Ecto neural progenitor cell (in vitro differentiated cells): ENCODE measurements at places on chromosomes 2 and 18.

- DNase-seq, result no peak
Measured at GRCh38 chr2:42906557-42907411, 114.4 kb upstream of the HAAO start.

DNA sequence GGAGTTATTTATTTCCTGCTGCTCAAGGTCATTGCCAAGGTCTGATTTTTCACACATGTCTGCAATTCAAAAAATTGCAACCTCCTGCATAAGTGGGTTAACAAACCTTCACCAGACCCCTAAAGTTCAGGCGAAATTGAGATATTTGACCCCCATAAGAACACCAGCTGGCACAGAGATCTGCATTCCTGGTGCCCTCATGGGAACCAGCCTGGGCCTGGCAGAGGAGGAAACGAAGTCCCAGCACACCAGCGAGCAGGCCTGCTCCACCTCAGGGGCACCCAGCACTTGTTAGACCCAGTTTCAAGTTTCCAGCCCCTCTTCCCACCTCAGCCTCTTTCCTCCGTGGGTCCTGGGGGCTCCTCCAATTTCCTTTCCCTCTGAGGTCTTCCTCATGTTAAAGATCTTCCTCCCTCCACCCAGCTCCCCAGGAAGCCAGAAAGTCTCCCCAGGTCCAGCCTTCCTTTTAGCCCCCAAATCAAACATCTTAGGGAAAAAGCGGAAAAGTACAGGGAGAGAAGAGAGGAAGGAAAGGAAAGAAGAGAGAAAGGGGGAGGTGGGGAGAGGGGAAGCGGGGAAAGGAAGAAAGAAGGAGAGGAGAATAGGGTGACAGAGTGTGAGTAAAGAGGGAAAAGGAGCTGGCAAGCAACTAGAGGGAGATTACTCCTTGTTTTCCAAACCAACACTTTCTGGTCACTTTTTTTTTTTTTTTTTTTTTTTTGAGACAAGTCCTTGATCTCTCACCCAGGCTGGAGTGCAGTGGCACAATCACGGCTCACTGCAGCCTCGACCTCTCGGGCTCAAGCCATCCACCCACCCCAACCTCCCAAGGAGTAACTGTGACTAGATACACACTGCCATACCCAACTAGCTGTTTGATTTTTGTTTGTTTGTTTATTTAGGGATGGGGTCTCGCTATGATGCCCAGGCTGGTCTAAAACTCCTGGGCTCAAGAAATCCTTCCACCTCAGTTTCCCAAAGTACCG lies 3.9 kb upstream of the C2orf72 start:
- DNase-seq, result no peak

DNA sequence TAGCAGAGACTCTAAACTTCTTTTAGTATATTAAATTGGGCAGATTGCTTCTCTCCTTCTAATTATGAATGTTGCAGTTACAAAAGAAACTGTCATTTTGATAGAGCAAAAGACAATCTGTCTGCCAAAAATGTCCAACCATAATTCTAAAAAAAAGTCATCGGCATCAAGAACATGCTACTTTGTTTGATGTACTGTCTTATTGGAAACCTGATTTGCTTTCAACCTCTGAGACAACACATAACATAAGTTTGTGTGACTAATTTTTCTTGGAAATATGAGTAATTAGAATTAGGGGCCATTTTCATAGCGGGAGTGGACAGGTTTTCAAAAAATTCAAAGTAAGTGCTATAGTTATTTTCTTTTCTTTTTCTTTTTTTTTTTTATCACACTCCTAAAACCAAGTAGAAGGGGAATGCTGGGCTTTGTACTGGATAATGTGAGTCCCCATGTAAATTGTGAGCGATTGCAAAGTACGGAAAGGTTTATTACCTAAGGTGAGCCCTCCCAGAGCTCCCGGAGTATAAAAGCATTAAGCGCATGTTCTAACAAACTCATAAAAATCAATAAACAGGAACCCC lies 59.1 kb downstream of the ZEB2 start:
- DNase-seq, result no peak

DNA sequence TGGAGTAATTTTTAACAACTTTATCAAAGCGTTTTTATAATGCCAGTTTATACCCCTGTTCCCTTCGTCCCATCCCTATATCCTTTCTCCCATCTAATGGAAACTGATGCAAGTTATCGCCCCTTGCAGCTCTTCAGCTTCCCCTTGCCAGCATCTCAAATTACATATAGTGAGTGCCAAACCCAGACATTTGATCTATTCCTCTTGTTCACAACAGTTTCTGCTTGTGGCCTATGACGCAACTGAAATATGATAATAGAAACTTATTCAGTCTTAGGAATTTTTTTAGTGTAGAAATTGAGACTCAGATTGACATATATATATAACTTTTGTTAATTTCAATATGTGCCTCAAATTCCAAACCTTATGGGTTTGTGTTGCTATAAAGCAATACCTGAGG lies 562.2 kb upstream of the VWC2L start:
- DNase-seq, result no peak

GRCh38 chr2:88437010-88437409 lies 15.5 kb downstream of the FOXI3 start:
- DNase-seq, result no peak

DNA sequence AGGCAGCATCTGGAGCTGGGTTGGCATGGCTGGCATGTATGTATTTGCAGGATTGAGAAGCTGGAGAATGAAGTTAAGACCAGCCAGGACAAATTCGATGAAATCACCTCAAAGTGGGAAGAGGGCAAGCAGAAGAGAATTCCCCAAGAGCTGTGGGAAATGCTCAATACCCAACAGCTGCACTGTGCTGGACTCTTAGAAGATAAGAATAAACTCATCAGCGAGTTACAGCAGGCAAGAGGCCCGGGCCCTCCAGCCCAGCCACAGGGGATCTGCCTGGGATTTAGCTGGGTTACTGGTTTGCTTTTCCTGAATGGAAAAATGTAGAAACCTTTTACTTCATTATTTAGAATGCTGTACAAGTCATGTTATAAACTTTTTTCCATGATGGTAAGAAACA lies 22.5 kb downstream of the DRC1 start:
- DNase-seq, result no peak

DNA sequence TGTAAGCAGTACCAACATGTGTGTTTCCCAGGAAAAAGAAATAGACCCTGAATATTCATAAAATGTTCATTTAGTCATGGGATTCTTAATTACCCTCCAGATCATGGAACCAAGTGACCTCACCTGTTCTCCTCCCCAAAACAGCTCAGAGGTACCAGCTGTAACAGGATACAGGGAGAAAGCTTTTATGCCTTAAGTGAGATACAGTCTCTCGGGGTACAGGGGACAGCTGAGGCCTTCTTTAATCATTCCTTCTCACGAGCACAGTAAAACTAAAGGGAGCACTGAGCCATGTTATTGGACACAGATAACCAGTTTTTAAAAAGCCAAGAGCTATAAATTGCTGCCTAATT lies 16.6 kb downstream of the EPHA4 start:
- no peak for DNase-seq

DNA sequence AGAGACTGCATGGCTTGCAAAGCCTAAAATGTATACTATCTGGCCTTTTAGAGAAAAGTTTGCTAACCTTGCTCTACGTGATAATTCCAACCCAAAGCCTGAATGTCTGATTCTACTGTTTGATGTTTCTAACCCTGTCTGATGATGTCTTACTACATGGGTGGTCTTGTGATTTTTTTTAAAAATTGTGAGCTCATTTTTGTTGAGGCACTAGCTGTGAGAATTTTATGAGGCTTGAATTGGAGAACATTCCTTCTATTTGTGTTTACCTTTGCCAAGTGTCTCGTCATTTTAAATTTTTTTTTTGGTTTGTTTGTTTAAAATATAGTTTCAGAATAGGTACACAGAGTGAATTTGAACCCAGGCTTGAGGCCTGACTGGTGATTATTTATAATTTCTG lies 15.2 kb upstream of the LTBP1 start:
- DNase-seq, result no peak

DNA sequence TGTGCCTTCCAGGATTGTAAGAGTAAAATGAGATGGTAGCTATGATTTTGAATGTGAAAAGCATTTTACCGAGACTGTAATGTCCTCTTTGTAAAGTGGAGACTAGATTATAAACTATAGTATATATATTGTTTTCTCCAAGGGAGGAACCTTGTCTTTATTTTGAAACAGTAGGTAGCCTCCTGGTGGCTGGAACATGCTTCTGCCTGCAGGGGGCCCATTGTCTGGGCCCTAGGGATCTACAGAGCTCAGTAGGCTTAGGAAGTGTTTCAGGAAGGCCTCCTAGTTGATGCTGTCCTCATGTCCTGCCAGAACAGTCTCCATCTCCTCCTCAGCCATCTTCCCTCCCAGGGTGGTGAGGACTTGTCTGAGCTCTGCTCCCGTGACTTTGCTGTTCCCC lies 3.0 kb downstream of the PIKFYVE start:
- DNase-seq, result no peak

DNA sequence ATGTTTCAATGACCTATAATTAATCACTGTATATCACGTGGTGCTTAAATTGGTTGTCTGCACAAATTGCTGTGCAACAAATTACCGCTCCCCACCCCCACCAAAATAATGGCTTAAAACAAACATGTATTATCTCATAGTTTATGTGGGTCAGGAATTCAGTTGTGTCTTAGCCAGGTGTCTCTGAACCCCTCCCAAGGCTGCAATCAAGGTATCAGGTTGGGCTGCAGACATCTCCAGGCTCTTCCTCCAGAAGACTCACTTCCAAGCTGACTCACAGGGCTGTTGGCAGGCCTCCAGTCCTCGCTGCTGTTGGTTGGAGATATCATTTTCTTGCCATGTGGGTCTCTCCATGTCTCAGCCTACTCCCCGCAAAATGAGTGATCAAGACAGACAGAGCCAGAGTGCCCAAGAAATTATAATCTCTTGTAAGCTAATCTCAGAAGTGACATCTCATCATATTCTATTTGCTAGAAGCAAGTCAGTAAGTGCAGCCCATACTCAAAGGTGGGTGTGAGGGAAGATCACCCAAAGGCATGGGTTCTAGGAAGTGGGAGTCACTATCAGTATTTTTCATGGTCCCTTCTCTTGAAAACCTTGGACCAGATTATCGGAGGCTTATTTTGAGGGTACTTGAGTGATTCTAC lies 38.4 kb downstream of the SPC25 start:
- DNase-seq, result no peak

GRCh38 chr18:10797896-10798295 lies 272.1 kb downstream of the NAPG start:
- no peak for DNase-seq

GRCh38 chr2:70009762-70010575 lies 48.5 kb upstream of the ASPRV1 start:
- no peak for DNase-seq

- DNase-seq, result no peak
Measured at GRCh38 chr2:120919771-120920453, 184.2 kb downstream of the GLI2 start.

- DNase-seq, result no peak
Measured at GRCh38 chr2:138239902-138240491, 261.6 kb upstream of the SPOPL start.

- DNase-seq, result no peak
Measured at GRCh38 chr18:24976502-24976901, 375.5 kb downstream of the ZNF521 start.

DNA sequence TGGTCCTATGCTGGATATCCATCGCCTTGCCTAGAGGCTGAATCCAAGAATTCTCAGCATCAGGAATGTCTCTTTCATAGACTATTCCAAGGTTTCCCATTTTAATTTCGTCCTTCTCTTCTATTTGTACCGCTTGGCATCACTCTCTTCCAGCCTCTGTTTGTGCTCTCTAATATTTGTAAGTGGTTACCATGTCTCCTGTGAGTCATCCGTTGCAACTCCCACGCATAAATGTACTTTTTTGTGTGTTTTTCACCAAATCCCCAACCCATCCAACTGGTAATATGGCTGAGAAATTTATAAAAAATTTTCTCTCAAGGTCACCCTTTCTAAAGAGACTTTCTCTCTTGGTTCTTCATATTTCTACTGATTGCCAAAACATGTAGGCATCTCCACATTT lies 21.8 kb downstream of the COLEC12 start:
- no peak for DNase-seq

DNA sequence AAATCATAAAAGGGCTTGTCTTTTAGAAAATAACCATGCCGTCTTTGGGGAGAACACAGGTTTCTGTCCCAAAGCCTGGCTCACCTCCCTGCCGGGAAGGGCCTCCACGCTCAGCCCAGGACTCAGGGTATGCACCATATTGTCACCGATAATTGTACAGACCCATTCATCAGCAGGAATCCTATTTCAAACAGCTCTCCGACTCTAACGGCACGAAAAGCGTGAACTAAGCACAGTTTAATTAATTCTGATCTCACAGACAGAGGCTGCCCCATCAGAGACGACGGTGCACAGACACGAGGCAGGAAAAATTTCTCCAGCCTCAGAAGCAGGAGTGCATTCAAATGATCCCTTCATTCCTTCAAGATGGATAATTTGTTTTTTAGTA lies 276.2 kb downstream of the MYCN start:
- no peak for DNase-seq

GRCh38 chr2:140667203-140667602 lies 1463.6 kb downstream of the LRP1B start:
- DNase-seq, result no peak

GRCh38 chr2:161028581-161028980 lies 131.6 kb upstream of the TANK start:
- DNase-seq, result no peak

DNA sequence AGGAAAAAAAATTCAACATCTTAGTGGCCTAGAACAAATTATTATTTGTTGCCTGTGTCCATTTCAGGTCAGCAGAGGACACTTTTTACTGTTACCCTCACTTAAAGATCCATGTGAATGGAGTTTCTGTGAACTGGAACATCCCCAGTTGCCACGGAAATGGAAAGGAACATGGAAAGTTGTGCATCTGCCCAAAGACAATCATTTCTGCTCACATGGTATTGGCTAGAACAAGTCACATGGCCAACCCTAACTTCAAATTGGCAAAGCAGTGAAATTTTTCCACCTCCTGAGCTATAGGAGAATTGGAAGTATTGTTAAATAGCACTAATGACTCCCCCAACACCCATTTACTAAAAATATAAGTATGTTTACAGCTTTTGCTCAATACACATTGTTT lies 71.2 kb upstream of the CCBE1 start:
- no peak for DNase-seq

DNA sequence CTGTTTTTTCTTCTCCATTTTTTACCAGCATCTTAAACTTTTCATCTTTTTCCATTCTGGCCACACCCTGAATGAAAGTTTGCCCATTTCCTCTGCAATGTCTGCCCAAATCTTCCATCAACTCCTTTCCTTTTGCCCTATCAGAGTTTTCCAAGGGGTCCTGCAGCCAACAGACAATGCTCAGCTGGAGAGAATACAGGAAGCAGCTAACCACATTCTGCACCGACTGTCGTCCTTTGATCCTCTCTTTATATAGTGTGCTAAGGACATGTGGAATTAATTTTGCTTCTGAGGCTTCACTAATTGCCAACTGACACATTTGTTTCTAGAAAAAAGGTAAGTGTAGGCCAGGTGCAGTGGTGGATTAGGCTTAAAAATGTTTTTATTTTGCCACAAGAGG lies 50.5 kb upstream of the DLX2 start:
- no peak for DNase-seq
